NCI-H1694 treated with DMSO at 0.1 percent for 48 hours (cell line): ENCODE measurements at places on chromosomes 13 and 19.

DNA sequence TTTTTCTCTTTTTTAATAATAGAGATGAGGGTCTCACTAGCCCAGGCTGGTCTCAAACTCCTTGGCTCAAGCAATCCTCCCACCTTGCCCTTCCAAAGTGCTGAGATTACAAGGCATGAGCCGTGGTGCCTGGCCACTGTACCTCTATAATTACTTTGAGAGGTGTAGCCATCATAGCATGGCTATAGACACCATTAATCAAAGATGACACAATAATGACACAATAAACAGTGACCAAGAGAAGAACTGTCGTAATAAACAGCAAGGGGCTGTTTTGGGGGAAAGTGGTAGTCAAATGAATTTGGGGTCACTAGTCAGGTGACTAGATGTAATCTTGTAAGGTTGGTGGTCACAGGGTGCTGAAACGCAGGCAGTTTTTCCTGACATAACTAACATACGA, 30.4 kb downstream of the KLF5 start:
- DNase-seq: no peak

DNA sequence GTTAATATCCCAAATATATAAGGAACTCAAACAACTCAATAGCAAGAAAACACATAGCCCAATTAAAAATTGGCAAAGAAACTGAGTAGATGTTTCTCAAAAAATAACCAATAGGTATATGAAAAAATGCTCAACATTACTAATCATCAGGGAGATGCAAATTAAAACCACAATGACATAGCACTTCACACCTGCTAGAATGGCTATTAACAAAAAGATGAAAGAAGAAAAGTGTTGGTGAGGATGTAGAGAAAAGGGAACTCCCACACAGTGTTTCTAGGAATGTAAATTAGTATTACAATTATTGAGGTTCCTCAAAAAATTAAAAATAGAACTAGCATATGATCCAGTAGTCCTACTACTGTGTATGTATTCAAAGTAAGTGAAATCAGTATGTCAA, 1212.8 kb downstream of the DIAPH3 start:
- no peak for DNase-seq

DNA sequence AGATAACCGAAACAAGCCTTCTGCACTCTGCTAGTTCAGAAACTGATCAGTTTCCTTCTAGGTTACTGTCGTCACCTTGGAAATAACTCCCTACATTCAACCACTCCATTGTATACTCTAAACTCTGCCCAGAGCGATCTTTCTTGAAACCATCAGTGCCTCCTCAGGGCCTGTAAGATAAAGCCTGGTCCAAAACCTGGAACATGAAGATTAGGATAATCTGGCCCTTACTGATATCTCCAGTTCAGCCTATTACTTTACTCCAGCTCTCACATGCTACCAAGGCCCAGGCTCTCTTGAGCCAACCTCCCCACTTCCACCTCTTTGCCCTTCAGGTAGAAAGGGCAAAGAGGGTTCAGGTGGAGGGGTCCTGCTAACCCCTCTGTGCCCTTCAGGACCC, 125.3 kb upstream of the RXFP2 start:
- no peak for DNase-seq

- DNase-seq: peak; percentile 86
Measured at GRCh38 chr19:48351341-48351752, 12.4 kb downstream of the TMEM143 start.

GRCh38 chr19:18765224-18765623, 25.9 kb downstream of the COMP start:
- DNase-seq: no peak

DNA sequence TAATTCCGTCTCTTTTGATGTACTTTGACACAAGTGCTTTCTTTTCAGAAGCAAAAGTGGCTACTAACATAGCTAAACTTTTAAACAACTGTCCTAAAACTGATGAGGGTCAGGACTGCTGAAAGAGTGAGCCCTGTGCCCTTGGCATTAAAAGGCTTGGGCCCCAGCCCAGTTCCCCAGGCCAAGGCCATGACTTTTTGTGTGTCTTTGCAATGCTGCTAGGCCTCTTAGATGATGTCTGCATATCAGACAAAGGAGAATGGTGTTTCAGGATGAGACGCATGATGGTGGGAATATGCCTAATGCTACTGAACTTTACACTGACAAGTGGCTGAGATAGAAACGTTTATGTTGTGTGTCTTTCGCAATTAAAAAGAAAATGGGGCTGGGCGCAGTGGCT, 38.0 kb downstream of the SLC7A9 start:
- no peak for DNase-seq

- no peak for DNase-seq
Measured at GRCh38 chr13:26412263-26412662, 145.2 kb upstream of the WASF3 start.

DNA sequence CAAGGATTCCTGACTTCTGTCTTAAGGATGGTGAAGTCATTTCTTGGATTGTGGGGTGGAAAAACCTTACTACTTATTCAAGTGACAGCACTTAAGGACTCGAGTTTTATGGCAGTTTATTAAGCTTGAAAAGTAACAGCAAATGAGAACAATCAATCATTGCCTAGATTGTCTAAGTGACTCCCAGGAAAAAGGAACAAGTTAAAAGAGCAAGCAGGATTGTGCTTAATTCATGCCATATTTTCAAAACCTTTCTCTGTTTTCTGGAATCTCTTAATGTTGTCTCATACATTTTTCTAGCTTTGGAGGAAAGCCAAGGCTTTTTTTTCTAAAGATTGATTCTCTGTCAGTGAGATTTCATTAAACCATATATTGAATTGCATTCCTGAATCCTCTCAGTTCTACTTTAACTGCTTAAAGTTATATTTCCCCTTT, 236.2 kb upstream of the HTR2A start:
- DNase-seq: no peak

GRCh38 chr19:37988758-37989635, 82.0 kb downstream of the SIPA1L3 start:
- DNase-seq: no peak

DNA sequence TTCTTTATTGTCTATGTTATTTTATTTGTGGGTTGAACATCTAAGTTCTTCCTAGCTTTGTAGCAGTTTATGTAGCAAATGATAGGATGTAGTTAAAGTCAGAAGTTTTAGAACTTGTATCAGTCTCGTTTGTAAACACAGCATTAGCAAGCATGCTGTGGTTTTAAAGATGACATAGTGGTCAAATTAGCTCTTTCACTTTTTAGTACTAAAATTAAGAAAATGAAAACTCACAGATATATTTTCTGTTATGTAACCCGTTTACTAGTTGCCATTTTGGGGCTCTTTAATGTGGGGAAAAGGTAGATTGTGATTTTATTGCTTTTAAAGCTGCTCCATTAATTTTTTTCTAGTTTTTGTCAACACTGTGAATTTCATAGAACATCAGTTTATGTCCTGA, 216.5 kb downstream of the PCCA start:
- no peak for DNase-seq

GRCh38 chr19:12873891-12874745, 7.1 kb downstream of the DNASE2 start:
- no peak for DNase-seq

GRCh38 chr13:75506018-75506417, 24.0 kb upstream of the TBC1D4 start:
- no peak for DNase-seq

GRCh38 chr13:42762917-42763316, 18.5 kb upstream of the FAM216B start:
- no peak for DNase-seq

- no peak for DNase-seq
Measured at GRCh38 chr13:94154367-94154766, 325.1 kb downstream of the DCT start.

DNA sequence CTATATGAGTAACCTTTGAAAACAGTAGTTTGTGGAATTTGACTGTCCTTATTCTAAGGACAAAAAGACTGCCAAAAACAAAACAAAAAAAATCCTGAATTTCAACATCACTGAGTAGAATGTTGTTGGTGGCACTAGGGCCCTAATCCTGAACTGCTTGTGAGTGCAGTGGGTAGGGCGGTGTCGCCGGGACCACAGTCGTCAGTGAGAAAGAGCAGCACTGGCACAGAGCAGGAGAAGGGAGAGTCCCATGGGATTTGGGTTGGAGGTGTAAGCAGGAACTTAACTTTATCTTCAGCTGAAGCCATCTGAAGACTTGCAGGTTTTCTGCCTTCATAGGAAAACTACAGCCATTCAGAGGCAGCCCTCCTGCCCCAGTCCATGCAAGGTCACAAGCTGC, 5.6 kb downstream of the PCID2 start:
- DNase-seq: no peak

DNA sequence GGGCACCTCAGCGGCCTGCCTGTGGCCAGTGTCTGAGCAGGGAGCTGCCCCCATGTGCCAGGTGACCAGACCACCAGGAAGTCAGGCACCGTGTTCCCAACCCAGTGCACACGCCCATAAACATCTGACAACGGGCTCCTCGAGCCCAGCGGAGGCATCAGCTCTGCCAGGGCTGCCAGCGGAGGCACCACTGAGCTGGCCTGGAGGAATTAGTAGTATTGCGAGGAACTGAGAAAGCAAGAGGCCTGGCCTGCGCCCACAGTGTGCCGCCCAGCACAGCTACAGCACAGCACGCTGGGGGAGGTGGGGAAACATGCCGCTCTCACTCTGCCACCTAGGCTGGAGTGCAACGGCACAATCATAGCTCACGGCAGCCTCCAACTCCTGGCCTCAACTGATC, 44.6 kb downstream of the ANKRD27 start:
- no peak for DNase-seq

DNA sequence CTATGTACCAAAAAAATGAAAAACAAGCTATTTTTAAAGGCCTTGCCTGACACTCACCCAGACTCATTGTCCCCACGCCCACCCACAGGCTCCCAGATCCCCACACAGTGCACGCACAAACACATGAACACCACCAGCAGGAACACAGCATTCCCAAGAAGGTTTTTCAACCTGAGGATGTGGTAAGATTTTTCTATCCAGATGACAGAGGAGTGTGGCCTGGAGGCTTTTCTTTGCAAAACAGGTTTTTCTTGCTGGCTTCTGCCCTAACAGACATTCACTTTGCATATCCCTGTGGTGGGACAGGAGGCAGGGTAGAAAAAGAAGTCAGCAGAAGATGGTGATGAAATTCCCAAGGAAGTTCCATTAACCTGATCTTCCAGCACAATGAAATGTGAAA, 97.8 kb downstream of the KLF12 start:
- no peak for DNase-seq

GRCh38 chr13:48624858-48625257, 28.9 kb upstream of the CYSLTR2 start:
- DNase-seq: no peak

- no peak for DNase-seq
Measured at GRCh38 chr19:47637550-47637949, 28.6 kb downstream of the BICRA start.

DNA sequence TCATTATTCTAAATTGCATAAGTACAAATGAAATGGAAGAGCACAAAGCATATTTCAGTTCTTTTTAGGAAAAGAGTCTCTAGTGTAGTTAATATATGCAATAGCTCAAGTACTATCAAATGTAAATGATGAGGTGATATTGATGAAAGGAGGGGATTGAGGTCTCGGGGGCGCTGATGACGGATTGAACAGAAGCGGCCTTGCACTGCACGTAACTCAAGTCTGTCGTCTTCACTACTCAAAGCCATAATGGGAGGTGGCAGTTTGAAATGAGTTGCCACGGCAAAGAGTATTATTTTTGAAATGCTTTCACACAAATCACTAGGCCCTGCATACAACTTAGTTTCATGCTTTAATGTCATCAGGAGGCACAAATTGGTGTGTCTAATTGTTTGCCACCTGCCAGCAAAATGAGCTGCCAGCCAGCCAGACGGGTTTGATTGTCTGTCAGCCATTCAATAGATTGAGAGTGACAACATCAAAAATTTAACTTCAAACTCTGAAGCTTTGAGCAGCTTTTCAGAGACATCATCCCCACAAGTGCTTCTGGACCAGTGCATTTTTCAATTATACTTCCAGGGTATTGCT, 256.6 kb downstream of the NBEA start:
- DNase-seq: peak; percentile 89

DNA sequence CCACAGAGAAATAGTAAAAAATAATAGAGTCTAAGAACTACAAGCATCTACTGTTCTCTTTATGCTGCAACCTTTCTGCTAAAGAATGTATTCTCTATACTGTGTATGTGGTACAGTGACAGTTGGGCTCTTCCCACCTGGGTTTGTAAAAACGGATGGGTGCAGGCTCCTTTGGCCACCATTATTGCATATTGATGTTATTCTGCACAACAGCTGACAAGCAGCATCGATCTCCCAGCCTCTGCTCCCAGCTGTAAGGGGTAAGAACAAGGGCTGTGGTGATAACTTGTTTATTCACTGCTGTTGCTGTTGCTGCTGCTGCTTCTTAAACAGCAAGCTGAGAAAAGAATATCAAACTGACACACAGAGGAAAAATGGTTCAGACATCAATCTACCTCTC, 56.1 kb downstream of the KCNRG start:
- no peak for DNase-seq

- DNase-seq: no peak
Measured at GRCh38 chr13:43140985-43141384, 117.6 kb downstream of the DNAJC15 start.

DNA sequence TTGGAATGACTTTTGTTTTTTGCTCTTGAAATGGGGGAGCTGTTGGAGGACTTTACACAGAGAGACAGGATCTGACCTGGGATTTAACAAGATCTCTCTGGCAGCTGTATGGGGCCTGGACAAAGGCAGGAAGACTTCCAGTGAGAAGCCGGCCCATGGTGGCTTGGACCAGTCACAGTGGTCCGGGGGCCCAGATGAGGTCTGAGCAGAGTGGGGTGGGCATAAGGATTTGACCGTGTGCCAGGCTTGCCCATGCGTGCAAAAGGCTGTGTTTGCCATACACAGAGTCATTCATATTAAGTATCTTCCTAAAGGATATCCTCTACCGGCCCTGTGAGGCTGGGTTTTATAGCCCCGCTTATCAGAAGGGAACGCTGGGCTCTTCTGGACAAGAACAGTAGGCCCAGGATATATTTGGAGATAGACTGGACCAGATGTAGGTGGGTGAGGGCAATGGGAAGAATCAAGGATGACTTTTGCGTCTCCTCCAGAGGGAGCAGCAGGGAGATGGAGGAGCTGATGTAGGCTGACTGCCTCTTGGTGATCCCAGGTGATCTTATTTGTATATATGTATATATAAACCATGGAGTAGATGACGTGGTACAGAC, 4.1 kb downstream of the SPACA6 start:
- DNase-seq: no peak

- no peak for DNase-seq
Measured at GRCh38 chr19:49816590-49816989, 1.5 kb upstream of the MED25 start.

GRCh38 chr13:112761701-112762689, 72.2 kb downstream of the ATP11A start:
- DNase-seq: no peak

GRCh38 chr13:93680329-93680728, 453.7 kb downstream of the GPC6 start:
- DNase-seq: no peak

- no peak for DNase-seq
Measured at GRCh38 chr13:24540236-24541126, 27.9 kb upstream of the PARP4 start.

DNA sequence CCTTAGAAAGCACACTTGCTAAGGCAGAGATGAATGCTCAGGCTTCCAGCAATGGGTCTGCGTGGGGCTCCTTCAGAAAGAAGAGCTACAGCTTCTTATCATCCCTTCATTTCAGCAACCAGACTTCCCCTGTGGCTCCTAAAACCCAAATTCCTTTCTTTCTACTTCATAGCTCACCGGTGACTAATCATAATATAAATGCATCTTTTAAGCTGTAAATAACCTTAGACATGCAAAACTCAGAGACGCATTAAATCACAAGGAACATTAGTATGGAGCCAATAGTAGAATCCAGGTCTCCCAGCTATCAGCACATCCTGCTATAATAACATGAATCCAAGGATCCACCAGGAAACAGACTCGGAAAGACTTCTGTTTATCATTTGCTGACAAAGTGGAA, 375.6 kb downstream of the COG6 start:
- no peak for DNase-seq
